ENCODE measurements at places on chromosomes 16 and 17.

- peak; percentile 29 for DNase-seq
Measured at GRCh38 chr17:49575679-49576087, at the start of gene NXPH3. TSS of gene NXPH3 (plus strand) at chr17:49575871. CDS start at chr17:49576220, 349 bp downstream.

DNA sequence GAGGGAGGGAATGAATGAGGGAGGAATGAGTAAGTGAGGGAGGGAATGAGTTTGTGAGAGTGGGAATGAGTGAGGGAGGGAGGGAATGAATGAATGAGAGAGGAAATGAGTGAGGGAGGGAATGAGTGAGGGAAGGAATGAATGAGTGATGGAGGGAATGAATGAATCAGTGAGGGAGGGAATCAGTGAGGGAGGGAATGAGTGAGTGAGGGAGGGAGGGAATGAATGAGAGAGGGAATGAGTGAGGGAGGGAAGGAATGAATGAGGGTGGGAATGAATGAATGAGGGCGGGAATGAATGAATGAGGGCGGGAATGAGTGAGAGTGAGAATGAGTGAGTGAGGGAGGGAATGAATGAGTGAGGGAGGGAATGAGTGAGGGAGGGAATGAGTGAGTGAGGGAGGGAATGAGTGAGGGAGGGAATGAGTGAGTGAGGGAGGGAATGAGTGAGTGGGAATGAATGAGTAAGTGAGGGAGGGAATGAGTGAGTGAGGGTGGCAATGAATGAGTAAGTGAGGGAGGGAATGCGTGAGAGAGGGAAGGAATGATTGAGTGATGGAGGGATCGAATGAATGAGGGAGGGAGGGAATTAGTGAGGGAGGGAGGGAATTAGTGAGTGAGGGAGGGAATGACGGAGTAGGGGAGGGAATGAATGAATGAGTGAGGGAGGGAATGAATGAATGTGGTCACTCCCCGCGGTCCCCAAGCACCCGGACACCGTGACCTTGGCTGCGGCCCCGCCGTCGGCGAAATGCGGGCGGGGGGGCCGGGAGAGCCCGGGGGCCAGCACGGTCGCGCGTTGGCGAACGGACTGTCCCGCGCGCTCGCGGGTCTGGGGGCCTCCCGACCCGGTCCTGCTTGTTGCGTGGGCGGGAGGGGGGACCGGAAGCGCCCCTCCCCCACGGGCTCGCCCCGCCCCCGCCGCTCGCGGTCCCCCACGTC, 1.1 kb upstream of the UBE2I start:
- DNase-seq = no peak

DNA sequence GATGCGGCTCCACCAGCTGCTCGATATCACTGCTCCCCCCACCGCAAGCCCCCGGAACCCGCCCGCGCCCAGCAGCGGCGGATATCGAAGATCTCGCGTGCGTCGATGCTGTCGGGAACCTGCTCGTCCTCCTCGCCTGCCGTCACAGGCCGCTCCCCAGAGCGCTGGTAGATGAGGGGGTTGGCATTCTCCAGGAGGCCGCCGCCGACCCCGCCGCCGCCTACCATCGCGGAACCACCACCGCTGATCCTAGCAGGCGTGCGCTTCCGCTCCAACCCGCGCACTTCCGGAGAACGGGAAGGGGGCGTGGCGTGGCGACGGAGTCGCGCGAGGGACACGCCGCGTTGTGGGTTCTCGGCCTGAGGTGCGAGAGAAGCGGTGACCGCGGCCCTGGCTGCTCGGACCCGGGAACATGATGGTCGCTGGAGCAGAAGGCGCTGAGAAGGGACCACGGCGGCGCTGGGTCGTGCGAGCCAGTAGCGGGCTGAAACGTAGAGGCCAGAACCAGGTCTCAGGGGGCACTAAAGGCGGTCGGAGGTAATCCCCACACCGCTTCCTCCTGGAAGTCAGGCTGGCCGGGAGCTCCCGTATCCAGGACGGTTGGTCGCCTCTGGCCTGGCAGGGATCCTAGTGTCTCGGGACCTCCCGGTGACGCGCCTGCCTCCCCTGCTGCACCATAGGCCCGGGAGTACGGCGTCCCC, at the start of gene CIAO2B:
Gene CIAO2B, minus strand, starts transcription at position 265 of the 701 bp plus-strand sequence. Its CDS starts 38 bp downstream, at position 227.
- peak; percentile 81 for DNase-seq

GRCh38 chr16:67986949-67987348, 6.7 kb upstream of the DPEP3 start:
- DNase-seq = no peak

DNA sequence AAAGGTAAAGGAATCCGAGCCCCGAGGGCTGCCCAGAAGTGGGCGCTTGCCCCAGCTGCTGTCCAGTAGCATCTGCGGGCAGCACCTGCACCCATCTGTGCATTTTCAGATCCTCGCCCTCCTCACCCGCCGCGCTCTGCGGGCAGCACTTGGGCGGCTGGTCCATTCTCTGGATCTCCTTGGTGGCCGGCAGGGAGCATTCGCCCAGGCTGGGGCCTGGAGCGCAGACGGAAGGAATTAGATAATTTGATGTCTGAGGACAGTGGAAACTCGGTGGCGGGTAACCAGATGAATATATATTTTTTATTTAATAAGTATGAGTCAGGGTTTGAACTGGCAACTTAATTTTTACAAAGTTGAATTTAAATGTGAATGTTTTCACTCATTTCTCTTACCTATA, 88.5 kb downstream of the NPIPB11 start:
- DNase-seq = no peak

GRCh38 chr17:47807421-47807820, 14.2 kb downstream of the OSBPL7 start:
- no peak for DNase-seq

- DNase-seq = no peak
Measured at GRCh38 chr17:15023589-15024336, 241.4 kb downstream of the PMP22 start.

DNA sequence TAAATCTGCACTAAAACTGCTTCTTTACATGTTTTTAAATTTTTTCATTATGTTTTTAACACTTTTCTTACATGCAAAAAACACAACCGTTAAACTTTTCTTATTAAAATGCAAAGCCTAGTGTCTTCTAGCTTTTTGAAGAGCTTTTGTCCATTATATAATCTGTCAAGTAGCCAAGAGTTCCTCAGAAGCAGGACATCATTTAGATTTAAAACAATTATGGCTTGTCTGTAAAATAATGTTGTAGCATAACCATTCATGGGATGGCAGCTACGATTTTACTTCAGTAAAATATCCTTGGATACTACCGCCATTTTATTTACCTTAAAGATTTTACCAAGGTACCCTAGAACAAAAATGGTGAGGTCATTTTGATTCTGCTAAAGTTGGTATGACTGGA, 2.8 kb downstream of the OMG start:
- DNase-seq = no peak

DNA sequence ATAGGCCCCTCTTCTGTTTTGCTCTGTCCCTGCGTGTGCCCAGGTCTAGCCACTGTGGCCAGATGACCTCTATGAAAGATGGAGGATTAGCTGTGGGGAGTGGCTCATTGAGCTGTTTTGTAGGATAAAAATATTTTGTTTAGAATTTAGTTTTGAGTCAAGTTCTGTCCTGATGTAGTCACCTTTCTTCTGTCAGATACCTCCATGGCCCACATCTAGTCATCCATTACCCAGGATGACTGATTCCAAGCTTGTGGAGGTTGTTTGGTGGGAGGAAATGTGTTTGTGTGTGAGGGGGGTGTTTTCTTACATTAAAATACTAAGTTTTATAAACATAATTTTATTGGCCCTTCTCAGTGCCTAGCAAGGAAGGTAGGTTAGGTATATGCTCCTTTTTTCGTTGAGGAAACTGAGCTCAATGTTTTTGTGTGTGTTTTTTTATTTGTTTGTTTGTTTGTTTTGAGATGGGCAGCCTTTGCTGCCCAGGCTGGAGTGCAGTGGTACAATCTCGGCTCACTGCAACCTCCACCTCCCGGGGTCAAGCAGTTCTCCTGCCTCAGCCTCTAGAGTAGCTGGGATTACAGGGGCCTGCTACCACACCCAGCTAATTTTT, 16.3 kb downstream of the SNX11 start:
- DNase-seq = no peak

- DNase-seq = no peak
Measured at GRCh38 chr17:9878786-9879525, 26.1 kb downstream of the RCVRN start.

DNA sequence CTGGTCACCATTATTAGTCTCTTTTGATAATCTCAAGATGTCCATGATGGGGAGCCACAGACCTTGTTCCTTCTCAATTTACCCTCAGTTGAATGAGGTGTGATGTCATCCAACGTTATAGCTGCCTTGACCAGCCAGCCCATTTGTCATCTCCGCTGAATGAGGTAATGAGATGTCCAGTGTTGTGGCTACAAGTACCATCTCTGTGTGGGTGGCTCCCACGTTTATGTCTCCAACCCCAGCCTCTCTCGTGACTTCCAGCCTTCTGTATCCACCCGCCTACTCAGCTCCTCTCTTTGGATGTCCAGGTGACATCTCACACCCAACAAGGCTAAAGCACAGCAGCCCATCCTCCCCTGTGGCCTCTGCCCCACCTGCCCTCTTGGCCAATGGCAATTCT, 18.2 kb downstream of the DNAH17 start:
- no peak for DNase-seq

DNA sequence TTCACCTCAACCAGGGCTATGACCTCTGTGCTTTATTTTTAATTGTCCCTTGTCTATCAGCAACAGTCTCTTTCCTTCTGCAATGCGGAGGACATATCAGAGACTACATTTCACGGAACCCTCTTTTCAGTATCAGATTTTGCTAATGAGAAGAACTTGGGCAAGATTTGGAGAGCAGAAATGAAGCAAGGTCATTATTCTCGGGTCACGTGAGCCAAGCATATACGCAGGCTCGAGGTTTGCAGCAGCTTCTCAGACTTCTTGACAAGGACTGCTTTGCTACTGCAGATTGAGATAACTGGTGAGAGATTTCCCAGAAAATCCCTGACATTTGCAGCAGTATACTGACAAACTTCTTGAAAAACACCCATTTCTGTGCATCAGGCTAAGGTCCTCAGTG, 30.4 kb downstream of the ABCA10 start:
- DNase-seq = no peak

- DNase-seq = no peak
Measured at GRCh38 chr16:79595231-79595641, 5.3 kb downstream of the MAF start.

- no peak for DNase-seq
Measured at GRCh38 chr17:1737531-1738291, 5.0 kb upstream of the SERPINF2 start.
